ENCODE measurements at places on chromosomes 6 and 20.

GRCh38 chr6:82893889-82894652 lies 171.6 kb downstream of the UBE3D start:
- no peak for DNase-seq

GRCh38 chr20:56580226-56580625 lies 47.2 kb downstream of the FAM209B start:
- DNase-seq = no peak

DNA sequence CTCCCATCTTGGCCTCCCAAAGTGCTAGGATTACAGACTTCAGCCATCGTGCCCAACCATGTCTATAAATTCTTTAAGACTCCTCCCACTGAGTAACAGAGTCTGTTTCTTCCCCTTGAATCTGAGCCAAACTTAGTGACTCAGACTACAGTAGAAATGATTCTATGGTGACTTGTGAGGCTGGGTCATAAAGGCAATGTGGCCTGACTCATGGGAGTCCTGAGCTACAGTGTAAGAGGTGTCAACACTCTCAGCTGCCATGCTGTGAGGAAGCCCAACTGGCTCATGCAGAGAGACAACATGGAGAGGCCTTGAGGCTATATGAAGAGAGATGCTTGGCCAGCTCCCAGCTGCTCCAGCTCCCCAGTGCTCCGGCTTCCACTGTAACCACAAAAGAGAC lies 5.2 kb upstream of the NRSN2 start:
- DNase-seq = no peak

DNA sequence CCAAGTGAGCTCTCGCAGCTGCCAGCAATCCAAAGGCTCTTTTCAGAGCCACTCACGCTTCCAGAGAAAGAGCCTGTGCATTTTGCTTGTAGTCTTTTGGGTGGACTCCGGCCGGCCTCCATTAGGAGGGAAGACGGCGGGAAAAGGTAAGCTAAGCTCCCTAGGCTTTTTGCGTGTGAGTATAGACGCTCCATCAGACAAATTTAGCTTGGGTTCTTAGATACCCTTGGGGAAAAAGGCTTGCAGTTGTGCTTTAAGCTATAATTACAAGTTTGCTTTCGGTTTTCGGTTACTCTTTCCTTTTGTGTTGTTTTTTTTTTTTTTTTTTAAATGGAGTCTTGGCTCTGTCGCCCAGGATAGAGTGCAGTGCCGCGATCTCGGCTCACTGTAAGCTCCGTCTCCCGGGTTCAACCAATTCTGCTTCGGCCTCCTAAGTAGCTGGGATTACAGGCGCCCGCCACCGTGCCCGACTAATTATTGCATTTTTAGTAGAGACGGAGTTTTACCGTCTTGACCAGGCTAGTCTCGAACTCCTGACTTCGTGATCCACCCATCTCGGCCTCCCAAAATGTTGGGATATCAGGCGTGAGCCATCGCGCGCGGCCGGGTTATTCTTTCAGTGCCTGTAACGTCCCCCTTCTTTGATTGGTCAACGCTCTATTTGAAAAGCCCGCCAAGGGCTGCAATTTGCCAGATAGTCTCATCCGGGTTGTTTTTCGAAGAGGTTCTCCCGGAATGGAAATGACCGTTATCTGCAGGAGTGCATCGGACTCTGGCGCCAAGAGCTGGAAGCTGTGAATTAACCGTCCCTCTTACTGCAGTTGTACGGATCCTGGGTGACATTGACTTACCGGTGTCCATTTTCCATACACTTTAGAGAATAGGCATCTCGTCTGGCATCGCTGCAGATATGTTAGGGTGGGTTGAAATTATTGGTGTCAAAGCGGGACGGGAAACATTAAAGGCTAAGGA lies 18.1 kb downstream of the OR2B2 start:
- DNase-seq = peak; percentile 89

GRCh38 chr6:89350281-89350966 lies 2.1 kb downstream of the UBE2J1 start:
- no peak for DNase-seq

DNA sequence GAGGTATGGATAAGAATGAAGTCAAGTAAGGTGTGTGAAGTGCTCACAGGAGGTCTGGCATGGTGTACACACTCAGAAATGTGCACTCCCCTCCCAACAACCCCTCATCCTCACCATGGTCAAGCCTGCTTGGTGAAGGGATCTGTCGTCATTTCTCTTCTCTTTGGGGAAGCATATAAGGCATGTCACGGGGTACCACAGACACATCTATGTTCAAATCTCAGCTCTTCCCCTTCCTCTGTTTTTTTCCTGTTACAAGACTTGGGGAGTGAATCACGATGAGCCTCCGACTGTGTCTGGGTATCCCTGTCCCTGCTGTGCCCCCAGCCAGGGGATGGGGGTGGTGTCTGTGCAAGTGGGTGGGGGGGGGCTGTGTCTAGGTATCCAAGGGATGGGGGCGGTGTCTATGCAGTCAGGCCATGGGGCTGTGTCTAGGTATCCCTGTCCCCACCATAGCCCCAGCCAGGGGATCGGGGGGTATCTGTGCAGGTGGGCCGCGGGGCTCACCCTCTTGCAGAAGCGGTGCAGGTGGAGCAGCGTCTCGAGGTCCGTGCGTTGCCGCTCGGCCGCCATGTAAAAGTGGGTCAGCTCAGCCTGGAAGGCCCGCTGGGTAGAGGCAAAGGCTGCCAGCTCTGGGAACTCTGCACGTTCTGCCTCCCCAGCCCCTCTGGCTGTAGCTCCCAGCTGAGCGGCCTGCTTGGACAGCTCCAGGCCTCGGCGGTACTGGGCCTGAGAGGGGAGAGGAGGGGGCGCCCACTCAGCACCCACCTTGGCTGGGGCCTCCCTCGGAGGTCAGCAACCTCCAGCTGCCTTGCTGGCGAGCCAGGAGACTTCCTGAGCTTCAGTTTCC lies 43.6 kb downstream of the KIAA1755 start:
- DNase-seq = no peak

DNA sequence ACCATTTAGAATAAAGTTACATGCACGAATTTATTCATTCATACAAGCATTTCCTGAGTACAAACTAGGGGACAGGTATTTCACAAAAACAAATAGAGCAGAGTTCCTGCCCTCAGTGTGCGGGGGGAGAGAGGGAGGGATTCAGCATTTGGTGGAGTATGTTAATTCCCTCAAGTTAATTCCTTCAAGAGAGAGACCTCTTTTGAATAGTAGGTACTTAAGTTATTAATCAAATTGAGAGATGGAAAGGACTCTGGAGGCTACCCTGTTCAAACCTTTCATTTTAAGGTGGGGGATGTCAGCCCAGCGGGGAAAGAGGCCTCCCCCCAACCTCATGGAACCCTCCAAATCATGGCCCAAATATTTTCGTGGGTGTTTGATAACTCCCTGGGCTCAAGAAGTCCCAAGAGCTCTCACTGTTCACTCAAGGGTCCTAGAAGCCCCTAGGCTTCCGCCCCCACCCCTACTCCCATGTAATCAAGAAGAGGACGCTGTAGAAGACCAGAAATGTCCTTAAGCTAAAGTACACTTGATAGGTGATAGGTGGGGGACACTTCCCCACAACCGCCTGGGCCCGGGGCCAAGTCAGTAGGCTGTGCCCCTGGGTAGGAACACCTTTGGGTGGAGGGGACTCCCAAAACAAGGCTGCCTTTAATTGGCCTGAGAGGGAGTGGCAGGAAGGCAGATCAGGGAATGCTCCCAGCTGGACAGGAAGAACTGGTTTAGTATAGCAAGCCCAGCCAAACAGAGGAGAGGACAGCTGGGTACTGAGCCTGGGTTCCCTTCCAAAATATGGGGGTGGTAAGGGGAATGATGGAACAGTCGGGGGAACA lies 2.9 kb downstream of the SDC4 start:
- no peak for DNase-seq
